Bronchial epithelial cell (primary cell): ENCODE measurements at places on chromosomes 12 and 14.

DNA sequence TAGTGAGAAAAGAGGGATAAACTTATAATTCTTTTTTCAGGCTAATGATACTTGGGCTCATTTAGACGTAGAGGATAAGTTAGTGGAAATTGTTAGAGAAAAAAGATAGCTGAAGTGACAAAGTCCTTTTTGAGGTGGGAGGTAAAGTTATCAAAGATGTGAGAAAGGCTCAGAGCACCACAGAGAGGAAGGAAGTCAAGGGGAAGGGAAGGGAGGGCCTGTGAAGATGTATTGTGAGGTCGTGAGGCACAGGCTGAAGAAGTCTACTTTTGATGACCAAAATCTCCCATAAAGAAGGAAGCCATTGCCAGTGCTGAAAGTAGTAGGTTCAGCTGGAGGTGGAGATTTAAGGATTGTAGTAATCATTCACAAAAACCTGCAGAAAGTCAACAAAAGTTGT is 19.4 kb upstream of the PTGDR start:
- DNase-seq = no peak

DNA sequence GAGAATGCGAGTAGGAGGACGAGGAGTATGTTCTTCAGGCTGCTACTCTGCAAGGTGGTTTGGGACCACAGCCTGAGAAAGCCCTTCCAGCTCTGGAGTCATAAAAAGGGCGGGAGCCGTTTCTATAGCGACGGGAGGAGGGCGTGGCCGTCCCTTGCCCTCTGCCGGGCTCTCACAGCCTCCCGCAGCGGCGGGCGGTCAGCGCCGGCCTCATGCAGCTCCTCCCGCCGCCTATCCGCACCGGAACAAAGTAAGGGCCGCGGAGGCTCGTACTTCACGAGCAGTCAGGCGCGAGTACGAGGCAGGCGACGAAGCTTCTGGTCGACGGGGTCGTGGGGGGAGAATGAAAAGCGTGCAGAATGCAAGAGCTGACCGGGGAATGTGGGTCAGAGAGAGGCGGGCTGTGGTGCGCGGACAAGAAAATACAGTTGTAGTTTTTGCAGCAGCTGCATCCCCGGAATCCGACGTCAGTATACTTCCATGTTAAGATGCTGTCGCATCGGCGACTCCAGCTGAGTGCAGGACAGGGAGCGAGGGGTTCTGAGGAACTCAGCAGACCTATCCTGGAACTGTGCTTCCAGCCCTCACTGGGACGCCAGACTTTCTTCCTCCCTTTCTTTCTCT is at the start of gene DYRK4:
Gene DYRK4 (plus strand): TSS at position 175 of the 624 bp plus-strand sequence. CDS start 38 bp downstream, at position 213.
- DNase-seq = peak; percentile 51

DNA sequence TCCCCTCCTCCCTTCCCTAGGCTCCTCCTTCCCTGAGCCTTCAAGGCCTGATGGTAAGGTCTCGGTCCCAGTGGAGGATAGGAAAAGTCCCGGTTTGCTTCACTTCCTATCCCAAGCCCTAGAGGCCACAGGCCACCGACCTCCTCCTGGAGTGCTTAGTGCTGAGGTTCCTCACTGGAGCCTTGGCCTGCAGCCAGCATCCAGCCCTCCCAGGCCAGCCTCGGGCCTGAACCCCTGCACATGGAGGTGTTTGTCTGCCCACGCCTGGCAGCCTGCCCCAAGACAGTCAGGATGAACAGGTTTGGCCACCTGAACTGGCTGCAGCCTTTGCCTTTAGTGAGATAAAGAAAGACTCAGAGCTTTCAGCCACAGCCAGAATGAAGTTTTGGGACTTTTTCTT is 15.8 kb upstream of the KRT7 start:
- DNase-seq = peak; percentile 87

- DNase-seq = no peak
Measured at GRCh38 chr12:108620236-108620879, 13.3 kb downstream of the SELPLG start.

- peak; percentile 72 for DNase-seq
Measured at GRCh38 chr12:53508534-53509170, 1.4 kb upstream of the NPFF start.

- DNase-seq = peak; percentile 92
Measured at GRCh38 chr14:71247106-71247505, 339.8 kb downstream of the PCNX1 start.

DNA sequence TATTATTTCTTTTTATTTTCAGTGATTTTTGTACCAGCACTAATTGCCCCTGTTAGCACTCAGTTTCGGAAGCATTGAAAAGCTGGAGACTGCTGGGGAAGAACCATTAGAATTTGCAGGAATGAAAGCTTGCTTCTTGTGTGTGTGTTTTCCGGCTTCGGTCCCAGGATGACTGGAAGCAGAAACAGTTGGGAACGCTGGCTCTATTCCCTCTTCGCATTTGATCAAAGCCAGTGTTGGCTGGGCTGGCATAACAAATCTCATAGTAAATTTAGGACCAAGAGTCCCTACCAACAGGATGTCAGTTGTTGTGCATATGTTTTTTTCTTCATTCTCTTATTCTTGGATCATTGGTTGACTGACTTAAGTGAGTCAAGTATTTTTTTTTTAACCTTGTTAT is 53.6 kb upstream of the TRAF3 start:
- no peak for DNase-seq

- DNase-seq = peak; percentile 78
Measured at GRCh38 chr14:68487805-68488590, 304.9 kb downstream of the ZFP36L1 start.

- no peak for DNase-seq
Measured at GRCh38 chr14:79352076-79352630, 859.2 kb downstream of the DIO2 start.

GRCh38 chr12:13530966-13531365 is 334.4 kb downstream of the EMP1 start:
- DNase-seq = no peak

GRCh38 chr12:89353823-89354611 is 1.7 kb upstream of the DUSP6 start:
- DNase-seq = peak; percentile 76

DNA sequence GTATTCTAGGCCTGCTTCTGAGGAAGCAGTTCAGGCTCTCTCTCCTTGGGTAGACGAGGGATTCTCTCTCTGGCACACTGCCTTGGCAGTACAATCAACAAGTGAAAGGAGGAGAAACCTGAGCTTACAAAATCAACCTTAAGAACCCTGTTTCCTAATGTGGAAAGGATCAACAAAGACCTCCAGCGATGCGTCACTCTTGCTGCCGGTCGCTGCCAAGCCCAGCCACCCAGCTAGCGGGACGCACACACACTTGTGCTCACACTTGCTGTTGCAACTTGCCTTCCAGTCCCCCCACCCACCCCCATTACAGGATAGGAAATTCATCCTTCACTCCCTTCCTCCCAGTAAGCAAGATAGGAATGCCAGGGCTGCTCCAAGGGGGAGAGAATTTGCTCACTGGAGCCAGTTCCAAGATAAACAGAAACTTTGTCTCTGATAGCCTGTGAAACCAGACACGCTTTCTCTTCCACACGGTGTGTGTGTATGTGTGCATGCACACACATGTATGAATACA is 144.3 kb downstream of the BCL11B start:
- DNase-seq = peak; percentile 97

GRCh38 chr12:3295646-3296408 is 195.2 kb upstream of the PRMT8 start:
- no peak for DNase-seq

DNA sequence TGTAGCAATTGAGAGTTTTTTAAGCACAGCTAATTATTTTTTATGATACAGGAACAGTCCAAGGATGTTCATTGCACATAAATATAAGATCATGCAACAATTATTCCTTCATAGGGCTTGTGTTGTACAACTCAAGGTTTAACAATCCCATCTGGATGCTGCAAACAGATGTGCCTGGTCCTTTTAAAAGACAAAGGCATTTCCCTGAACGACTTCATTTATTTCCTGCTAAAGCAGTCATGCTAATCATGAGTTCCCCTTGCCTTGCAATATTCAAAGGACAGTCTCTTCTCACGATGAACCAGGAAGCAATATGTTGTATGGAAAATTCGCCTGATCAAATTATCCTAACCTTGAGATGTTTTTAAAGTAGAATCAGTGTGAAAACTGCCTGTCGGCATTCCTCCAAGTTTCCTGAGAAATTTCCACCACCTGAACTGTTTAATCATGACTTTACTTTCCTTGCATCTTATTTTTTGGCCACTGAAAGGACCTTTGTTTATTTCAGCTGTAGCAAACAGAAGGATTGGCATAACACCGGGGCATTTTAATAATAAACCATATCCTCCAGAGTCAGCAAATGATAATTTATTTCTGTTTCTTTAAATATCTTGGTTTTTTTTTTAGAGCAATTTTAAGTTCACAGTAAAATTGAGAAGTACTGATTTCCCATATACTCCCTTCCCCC is 33.9 kb upstream of the TSPAN8 start:
- DNase-seq = no peak

GRCh38 chr14:92570674-92571262 is 57.2 kb downstream of the RIN3 start:
- no peak for DNase-seq

DNA sequence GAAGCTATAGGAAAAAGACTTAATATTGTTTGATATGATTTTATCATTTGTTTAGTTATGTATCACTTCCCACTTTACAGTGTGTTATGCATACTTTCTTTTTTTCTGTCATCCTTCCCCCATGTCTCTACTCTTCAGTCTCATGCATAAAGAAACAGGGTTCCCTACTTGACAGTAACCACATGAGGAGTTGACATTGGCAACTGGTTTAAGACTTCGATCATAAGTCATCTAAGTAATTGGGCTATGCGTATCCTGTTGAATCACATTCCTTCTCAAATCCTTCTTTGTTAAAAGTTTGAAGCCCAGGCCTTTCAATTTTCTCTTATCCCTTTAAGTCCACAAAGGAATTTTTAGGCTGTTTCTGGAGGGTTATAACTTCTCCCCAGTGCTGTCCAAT is 358.7 kb downstream of the RAD51B start:
- DNase-seq = peak; percentile 26

- no peak for DNase-seq
Measured at GRCh38 chr14:104702673-104703072, 13.3 kb downstream of the INF2 start.

GRCh38 chr12:13627536-13627935 is 353.9 kb downstream of the GRIN2B start:
- no peak for DNase-seq

DNA sequence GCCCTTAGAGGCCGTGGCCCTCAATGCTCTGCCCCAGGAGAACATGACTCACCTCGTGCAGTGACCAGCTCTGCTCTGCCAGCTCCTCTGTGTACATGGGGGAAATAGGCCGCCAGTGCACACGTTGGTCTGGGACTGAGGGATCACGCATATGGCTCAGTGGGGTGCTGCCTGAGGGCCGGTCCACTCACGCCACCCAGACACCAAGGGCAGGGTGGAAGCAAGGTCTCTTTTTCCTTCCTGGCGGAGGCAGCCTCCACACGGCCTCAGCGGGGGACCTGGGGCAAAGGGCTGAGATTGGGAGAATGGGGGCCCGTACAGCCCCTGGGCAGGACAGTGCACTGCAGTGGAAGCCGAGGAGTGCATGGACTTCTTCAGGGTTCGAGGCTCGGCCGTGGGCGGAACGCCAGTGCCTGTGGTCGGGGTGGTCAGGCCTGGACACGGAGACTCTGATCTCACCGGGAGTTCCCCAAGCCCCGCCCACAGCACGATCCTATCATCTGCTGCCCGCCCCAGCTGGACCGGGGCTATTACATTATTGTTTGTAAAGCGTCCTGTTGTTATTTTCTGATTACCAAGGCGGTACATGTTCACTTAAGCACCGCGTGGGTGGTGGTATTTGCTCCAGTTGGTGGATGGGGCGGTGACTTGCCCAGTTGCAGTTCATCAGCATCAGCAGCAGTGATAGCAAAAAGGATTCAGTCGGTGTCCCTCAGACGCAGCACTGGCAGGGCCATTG is 38.8 kb upstream of the TDRD9 start:
- DNase-seq = peak; percentile 93

DNA sequence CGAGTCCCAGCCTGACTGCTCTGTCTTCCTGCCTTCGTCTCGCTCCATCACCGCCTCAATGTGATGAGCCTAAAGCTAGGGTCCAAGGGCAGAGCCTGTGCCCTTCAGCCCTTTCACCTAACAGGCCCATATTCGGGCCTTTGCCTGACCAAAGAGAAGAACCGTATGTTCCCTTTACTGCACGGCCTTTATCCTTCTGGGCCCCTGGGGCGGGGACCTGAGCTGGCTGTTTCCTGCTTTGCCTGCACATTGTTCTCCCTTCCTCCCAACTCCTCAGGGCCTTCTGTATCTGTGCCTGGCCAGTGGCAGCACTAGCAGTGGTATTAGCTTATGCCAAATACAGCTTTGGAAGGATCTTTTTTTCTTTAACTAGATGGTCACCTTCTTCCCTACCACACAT is 8.5 kb upstream of the MYL6B start:
- DNase-seq = no peak

GRCh38 chr14:38000340-38000739 is 207.4 kb upstream of the SSTR1 start:
- no peak for DNase-seq

GRCh38 chr14:72094844-72095582 is 162.8 kb downstream of the RGS6 start:
- DNase-seq = no peak

DNA sequence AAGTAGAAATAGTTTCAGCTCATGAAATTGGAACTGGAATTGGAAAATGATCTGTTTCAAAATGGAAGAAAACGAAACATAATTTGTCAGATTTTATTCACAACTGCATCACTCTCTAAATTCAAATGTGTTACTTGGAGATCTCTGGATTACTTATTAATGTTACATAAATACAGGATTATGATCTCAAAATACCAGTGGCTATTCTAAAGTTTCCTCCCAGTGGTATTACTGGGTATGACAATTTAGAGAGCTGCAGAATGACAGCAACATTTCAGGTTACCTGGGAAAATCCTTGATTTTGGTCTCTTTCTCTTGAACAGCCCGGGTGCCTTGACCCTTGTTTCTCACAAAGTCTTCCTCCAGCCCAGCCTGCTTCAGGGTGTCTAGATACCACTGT is 14.2 kb downstream of the FAM161B start:
- peak; percentile 19 for DNase-seq

DNA sequence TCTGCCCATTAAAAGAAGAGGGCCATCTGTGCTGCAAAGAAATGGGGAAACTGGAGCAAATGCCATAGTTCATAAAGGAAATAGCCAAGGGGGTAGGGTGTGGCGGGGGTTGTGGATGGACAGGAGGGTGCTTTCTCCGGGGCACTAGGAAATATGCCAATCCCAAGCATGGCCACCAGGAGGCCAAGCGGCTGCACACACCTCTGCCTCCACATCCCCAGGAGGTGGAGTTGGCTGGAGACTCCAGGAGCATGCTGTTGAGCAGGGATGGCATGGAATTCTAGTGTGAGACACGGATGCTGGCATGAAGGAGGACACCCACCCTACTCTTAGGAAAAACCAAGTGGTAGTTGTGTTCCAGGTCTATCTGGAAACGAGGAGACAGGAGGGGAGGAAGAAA is 25.2 kb downstream of the NID2 start:
- DNase-seq = peak; percentile 33

DNA sequence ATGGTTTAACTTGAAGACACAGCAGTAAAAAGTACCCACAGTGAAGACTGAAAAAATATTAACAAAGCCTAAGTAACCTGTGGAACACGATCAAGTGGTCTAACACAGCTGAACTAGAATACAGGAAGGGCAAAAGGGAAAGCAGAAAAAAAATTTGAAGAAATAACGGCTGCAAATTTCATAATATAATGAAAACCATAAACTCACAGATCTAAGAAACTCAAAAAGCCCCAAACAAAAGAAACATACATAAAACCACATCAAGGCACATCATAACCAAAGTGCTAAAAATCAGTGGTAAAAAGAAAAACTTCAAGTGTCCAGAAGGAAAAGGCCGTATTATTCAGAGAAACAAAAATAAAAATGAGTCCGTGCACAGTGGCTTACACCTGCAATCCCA is 30.9 kb downstream of the SPPL3 start:
- no peak for DNase-seq
